ENCODE measurements at places on chromosomes 2 and 18.

GRCh38 chr18:59272891-59273758, at the start of gene RAX:
TSS of gene RAX (minus strand) at chr18:59273454. CDS start at chr18:59273206, 248 bp downstream.
- no peak for DNase-seq

DNA sequence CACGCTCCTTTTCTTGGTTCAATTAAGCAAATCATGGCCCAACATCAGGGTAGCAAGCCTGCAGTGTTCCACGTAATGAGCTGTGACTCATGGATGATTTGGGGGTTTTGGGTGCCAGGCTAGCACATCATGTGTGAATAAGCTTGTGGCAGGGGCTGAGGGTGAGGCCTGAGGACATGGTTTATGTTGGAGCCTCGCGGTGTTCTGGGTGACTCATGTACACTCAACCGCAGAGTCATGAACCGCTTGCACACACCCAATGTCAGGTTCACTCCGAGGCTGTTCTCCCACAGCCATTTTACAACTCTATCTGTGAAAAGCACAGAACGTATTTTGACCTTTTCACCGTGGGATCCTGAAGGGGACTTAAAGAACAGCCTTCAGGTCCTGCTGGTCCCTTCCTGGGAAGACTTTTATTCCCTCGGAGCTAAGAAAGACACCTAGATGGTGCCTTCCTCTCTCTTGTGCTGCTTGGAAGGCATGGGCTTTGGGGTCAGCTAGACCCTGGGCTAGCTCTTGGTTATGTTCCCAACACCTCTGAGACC, 139.9 kb upstream of the ZEB2 start:
- DNase-seq = peak; percentile 87

DNA sequence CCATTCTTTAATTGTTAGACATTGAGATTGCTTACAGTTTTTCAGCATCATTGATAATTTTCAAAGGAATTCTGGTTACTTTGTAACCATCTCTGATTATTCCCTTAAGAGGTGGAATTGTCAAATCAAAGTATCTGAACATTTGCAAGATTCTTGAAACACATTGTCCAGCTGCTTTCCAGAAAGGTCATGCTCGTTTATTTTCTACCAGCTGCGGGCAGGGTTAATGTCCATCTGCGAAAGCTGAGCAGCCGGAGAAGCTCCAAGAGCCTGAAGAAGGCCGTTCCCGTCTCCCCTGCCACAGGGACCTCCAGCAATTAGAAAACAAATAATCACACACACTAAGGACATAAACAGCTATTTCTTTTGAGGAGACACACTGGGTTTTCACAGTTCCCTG, 76.1 kb upstream of the TXNDC2 start:
- DNase-seq = no peak

GRCh38 chr2:168956392-168956791, 55.3 kb downstream of the G6PC2 start:
- DNase-seq = no peak

GRCh38 chr2:54456612-54457322, 640 bp downstream of the SPTBN1 start:
- DNase-seq = no peak

DNA sequence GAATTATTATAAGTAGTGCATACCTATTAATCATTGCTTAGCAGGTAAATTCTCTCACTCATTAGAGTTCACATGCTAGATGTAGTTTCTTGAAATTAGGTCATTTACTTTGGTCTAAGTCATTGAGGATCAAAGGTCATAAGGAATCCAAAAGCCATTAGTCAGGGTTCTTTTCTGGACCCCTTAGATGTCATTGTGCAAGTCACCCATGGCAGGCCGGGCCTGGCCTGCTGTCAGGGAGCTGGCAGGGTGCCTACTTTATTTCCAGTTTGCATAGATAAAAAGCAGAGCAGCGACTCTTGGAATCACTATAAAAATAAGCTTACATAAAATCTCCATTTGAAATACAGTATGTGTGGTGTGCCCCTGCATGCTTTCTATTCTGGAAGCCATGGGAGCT, 91.3 kb downstream of the MEIS1 start:
- DNase-seq = no peak

GRCh38 chr18:21361307-21361880, 119.4 kb downstream of the GREB1L start:
- no peak for DNase-seq

GRCh38 chr2:12381543-12382325, 335.0 kb upstream of the TRIB2 start:
- no peak for DNase-seq

GRCh38 chr2:2237563-2237962, 93.5 kb downstream of the MYT1L start:
- no peak for DNase-seq

DNA sequence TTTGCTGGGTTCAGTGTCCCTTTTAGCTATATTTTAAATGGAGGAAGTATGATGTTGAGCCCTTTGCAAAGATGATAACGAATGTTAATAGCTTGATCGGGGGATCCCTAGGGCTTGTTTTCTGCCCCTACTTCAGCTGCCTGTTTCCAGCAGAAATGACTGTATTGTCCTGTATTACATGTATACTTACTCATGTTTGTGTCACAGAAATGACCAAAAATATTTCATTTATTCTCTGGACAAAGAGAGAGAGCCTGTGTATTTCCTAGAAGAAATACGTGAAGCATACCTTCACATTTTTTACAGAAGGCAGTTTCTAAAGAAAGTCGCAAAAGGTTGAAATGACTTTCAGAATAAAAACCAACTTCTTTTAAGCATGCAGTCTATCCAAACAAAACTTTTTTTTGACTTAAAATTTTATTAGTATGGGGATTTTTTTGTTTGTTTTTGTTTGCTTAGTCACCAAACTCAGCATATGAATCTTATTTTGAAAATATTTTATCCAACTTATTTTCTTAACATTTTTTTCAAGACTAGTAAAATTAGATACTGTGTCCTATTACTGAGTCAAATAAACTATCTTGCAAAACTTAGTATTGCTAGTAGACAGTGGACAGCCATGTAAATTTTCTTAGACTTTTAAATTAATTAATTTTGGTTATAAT, 68.9 kb downstream of the PTRHD1 start:
- no peak for DNase-seq

DNA sequence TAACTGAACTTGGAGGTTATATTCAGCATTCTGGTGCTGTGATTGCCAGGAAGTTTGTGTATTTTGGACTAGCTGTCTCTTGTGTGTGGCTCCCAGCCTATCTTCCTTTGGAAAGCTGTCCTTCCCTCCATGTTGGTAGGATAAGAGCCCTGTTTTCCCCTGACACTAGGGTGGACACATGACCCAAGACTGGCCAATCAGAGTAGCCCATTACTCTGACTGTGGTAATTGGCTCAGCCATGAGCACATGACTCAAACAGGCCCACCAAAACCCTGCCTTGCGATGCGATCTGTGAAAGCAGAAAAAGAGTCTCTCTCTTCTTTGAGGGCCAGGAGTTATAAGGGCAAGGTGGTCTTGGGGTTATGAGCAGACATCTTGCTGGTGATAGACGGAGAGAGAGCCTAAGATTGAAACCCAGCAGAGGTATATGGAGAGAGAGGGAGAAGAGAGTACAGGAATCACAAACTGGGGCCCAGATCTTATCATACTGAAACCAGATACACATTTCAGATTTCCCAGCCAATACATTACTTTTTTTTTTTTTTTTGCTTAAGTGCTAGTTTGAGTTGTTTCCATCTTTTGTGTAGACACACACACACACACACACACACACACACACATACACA, 45.3 kb upstream of the SERPINE2 start:
- no peak for DNase-seq

DNA sequence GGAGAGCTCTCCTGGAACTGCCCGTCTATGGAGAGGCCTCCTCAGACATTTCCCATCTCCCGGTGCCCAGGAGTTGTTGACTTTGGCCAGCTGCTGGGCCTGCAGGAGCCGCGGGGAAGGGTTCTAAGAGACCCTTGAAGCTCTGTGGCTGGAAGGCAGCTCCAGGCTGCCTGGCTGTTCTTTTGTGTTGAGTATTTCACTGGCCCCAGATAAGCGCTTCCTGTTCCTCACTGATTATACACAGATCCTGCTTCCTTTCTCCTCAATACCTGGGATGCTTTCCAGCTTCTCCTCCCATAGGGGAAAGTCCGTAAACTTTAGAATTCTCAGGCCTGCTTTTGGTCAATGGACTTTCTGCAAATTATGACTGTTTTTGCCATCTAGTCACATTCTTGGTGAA, 57.8 kb downstream of the TGOLN2 start:
- no peak for DNase-seq

DNA sequence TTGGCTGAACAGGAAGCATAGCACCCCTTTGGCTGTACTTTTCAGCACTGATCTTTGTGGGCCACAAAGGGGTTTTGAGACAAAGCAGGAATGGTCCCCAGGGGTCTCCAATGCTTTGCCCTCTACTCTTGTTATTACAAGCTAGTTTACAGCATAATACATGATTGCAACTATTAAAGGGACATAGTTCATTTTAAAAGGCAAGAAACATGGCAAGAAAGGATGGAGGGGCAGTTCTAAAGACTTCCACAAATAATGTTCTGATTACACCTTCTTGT, 196.6 kb downstream of the FHOD3 start:
- DNase-seq = no peak

DNA sequence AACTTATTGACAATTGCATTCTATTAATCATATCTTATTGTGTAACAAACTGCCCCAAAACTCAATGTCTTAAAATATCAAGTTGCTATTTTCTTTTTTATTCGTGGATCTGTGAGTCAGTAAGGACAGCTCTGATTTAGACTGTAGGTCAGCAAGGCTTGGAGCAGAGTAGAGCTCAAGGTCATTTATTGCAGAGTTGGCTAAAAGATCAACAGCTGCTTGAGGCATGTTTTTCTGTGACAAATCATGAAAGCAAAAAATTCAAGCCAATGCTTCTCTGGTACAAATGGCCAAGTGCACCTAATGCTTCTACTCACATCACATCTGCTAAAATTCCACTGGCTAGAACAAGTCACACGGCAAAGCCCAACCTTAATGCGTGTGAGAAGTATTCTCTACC, 497.7 kb upstream of the LRATD1 start:
- no peak for DNase-seq

DNA sequence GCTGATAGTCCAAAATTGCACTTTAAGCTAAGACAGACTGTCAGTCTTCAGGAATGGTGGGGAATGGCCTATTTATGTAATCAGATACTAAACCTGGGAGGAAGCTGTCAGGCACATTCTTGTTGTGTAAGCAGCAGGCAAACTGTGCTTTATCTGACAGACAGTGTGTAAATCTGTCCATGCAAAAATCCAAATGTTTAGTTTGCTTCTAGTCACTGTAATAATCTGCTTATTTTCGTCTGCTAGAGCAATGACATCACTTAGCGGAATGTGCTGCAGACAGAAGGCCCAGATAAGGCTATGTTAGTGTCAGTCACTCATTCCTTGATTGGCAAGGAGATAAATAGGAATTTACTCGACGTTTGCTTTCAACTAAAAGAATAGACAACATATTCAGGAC, 263.5 kb downstream of the ZNF407 start:
- no peak for DNase-seq

GRCh38 chr2:2850218-2850755, 519.2 kb upstream of the MYT1L start:
- DNase-seq = no peak

GRCh38 chr2:203673933-203674332, 32.5 kb upstream of the CD28 start:
- peak; percentile 2 for DNase-seq

- DNase-seq = no peak
These were observed 158.3 kb downstream of the ANTXR1 start for GRCh38 chr2:69171116-69171896.

DNA sequence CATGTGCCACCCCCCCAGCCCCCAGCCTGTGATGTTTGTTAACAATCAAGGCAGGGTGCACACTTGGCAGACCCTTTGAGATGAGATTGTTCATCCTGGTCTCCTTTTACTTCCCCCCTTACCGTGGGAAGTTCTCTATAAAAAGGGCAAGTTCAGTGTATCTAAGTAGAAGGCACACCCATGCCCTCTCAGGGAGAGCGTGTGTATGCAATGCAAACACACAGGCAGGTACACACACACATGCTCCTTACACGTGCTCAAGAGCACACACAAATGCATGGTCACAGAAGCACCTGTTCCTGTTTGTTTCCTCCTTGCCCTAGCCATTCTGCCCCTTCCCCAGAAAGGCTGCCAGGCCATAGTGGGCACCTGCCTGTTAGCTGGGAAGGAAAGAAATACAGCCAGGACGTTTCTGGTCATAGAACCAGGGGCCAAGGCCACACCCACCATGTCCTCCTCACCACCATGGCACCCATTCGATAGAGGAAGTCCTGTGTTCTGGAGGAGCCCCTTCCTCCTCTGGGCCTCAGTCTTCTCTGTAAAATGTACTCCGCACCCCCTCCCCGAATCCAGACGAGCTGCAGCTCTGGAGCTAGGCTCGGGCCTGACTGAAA, 3.1 kb downstream of the ATOH8 start:
- no peak for DNase-seq

GRCh38 chr2:41137031-41137430, 685.1 kb upstream of the SLC8A1 start:
- DNase-seq = no peak

DNA sequence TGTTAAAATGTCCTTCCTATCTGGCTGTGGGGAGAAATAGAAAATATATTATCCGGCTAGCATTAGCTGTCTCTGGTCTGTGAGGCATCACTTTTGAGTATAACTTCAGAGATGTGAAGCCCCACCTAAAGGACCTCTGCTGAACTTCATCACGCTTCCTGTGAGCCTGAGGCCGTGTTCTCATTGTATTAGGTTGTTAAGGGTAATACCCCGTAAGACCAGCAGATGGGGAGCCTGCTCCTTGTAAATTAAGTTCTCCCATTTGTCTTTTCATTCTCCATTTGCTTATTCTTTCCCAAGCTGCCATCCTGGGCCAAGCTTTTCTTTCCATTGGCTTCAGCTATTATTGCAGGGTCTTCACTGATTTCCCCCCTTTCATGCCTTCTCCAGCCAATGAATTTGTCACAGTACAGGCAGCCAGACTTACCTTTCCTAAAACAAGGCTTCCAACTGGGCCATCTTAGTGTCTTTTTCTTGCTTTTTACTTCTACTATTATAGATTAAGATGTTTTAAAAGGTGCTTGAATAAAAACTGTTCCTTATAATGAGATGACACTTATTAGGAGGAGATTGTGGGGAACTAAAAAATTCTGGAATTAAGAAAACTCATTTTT, 12.4 kb downstream of the NIF3L1 start:
- peak; percentile 75 for DNase-seq

GRCh38 chr2:179336782-179337534, 72.3 kb upstream of the SESTD1 start:
- DNase-seq = no peak

DNA sequence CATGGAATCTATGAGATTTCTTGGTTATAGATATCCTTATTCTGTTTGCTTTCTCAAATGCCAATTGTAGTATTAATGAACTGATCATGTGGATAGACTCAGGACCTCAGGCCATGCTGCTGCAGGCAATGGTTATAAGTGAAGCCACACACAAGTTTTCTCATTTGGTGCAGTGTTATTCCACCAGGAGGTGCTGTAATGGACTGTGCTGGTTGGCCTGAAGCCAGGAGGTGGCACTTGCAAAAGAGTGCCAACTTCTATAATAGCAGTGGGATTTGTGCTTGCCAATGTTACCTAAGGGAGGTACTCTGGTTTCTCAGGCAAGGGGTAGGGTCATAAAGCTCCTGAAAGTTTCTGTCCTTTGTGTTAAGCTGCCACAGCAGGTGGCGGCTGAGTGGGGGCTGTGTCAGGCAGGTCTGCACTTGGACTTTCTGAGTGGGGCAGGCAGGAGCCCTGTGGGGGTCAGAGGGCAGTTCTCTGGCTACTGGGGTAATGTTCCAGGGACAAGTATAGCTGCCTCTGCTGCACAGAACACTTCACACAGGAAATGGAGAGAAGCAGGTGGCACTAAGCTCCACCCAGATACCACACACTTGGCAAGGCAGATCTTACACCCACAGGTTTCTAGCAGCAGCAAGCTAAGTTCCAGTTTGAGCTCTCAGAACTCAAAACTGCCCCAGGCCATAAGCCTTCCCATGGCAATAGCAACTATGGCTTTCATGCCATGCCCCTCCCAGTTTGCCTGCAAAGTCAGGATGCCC, 352.6 kb upstream of the CWC22 start:
- DNase-seq = no peak

All from CD4-positive, alpha-beta T cell treated with Interferon gamma for 1 hour (primary cell).